ENCODE measurements at places on chromosomes 16 and 17.

DNA sequence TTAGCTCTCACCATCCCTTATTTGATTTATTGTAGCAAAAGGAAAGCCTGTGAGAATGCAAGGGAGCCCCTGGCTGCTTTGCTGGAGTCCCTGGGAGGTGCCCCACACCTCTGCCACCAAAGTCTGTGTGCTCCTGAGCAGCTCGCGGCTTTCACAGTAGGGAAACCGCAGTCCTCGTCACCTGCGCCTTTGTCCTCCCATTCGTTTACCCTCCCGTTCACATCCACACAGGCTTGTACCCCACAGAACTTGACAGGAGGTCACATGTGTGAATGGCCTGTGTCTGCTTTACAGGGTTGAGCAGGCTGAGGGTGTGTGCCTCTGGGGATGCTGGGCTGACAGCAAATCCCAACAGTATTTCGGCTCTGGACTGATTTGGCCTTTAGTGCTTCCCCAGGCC lies 152.5 kb downstream of the LGALS9B start:
- DNase-seq: no peak

DNA sequence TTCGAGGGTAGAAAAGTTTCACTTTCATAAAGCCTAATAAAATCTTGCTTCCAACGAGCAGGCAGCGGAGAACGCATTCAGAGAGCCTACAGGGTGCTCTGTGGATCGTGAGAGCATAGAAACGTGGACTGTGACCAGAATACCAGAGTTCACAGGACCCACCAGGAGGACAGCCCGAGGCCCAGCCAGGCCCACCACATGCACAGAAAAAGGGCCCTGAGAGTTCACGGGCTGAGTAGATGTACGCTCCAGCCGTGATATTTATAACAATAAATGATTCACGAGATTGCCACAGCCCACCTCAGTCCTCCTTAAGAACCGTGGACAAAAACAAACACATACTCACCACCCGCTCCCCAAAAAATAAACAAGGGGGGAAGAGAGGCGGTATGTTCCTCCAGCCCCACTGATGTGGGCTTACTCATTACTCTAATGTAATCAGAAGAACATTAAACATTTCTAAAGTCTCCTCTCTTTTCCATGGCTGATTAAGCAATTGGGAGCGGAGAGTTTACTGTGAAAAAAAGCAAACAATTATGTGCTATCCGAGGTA lies 207.2 kb downstream of the C16orf78 start:
- no peak for DNase-seq

- DNase-seq: peak; percentile 44
These were observed 284.0 kb downstream of the SEC14L1 start for GRCh38 chr17:77424585-77425344.

- no peak for DNase-seq
These were observed 67.7 kb upstream of the BCO1 start for GRCh38 chr16:81170824-81171223.

DNA sequence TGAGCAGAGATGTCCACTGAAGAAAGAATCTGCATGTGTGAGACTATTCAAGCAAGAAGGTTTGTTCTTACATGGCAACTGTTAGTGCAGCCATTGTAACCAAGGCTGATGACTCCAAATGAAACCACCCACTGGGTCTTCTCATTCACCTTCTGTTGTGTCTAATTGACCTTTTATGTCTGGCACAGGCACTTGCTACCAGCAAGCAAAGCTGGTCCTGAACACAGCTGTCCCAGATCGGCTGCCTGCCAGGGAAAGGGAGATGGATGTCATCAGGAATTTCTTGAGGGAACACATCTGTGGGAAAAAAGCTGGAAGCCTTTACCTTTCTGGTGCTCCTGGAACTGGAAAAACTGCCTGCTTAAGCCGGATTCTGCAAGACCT lies 3.6 kb downstream of the CDC6 start:
- no peak for DNase-seq

- no peak for DNase-seq
These were observed 11.5 kb downstream of the CLUH start for GRCh38 chr17:2700030-2700490.

- peak; percentile 86 for DNase-seq
These were observed 6.8 kb downstream of the MPG start for GRCh38 chr16:84718-85406.

DNA sequence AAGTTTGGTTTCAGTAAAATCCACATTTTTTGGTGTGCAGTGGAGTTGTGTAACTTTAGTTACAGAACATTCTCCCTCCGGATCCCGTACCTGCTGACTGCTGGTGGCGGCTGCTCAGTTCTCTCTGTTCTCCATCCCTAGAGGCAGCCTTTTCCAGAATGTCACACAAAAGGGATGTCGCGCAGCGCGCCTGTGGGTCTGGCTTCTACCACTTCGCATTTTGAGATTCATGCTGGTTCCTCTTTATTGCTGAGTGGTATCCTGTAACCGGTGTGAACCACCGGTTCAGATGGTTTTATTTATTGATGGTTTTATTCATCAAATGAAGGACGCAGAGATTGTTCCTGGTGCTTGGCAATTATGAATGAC lies 981 bp upstream of the CEP131 start:
- no peak for DNase-seq

DNA sequence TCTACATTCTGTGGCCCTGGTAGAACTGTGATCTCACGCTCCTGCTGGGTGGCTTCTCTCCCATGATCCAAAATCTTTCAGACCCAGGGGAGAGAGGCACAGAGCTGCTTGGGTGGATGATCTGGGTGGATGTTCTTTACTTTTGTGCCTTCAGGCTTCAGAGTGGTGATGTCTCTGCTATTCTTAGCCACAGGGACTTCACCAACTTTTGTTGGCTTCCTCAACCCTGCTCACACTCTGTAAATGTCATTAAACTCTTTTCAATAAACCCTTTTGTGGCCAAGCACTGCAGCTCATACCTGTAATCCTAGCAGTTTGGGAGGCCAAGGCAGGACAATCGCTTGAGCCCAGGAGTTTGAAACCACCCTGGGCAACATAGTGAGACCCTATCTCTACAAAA lies 7.6 kb downstream of the CLEC10A start:
- DNase-seq: no peak

- DNase-seq: no peak
These were observed 2.0 kb downstream of the B3GNT9 start for GRCh38 chr16:67148656-67149275.

DNA sequence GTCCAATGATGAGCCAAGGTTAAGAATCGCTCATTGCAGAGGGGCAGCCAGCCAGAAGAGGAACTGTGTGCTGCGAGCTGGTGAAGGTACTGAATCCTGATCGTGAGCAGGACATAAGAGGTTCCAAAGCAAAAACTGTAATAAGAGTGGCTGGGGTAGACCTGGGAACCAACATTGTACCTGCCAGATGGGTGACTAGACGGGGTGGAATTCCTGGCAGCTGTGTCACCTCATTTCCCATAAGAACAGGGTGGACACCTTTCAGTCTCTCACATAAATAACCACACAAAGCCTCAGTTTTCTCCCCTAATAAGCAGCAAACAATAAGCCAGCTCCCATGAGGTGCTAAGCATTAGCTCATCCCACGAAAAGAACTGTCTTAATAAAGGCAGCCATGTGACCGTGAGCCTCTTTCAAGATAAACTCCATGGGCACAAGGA lies 290.3 kb downstream of the SOX9 start:
- DNase-seq: no peak

DNA sequence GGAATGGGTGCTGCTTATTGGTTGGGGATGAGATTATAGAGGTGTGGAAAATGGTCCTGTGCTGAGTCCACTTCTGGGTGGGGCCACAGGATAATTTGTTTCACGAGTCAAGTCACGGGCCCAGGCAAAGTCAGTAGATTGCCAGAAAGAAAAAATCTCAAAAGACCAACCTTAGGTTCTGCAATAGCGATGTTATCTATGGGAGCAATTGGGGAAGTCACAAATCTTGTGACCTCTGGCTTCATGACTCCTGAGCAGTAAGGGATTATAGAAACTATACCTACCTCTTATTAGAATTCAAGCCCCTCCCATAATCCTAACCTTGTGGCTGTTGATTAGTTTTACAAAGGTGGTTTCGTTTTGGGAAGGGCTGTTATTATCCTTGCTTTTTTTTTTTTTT lies 31.4 kb downstream of the WWP2 start:
- no peak for DNase-seq

- DNase-seq: no peak
These were observed 154.8 kb upstream of the TNRC6C start for GRCh38 chr17:77803726-77804125.

- peak; percentile 2 for DNase-seq
These were observed 244.1 kb downstream of the PHKB start for GRCh38 chr16:47705266-47705665.

DNA sequence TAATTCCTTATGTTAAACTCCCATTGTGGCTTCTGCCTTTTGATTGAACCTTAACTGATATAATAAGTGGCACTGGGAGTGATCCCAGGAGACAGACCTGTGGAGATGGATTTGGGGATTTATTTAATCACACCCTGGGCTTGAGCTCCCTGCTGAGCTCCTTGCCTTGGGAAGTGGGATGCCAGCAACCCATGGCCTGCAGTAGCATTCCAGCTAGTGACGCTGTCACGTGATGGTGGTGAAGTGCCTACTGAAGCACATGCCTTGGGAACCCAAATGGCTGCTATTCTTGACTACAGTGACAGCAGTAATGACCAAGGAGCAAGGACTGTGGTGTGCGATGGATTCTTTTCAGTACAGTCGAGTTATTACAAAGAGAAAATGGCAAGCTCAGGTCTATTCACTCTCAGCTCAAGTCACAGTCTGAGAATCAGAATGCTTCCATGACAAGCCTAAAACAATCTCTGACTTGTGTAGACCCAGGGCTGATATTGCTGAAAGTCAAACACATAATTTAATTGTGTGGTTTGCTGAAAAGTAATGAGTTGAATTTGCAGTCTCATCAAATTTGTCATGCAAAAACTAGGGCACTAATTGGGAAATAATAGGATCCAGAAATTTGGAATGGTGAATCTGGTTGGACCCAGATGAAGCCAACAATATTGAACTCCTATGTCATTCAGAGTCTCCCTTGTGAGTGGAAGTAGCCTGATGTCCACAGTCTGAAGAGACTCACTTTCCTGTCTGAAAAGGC lies 47.1 kb downstream of the BCL7C start:
- DNase-seq: no peak

DNA sequence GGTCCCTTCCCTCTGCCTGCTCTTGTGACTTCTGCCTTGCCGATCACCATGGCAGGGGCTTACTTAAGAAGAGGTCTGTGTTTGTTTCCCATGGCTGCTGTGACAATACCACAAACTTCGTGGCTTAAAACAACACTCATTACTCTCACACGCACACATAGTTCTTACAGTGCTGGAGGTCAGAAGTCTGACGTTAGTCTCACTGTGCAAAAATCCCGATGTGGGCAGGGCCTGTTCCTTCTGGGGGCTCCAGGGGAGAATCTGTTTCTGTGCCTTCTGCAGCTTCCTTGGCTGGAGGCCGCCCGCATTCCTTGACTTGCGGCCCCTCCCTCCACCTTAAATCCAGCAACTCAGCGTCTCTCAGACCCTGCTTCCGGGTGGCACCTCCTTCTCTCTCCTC lies 249.2 kb upstream of the GSE1 start:
- DNase-seq: no peak

DNA sequence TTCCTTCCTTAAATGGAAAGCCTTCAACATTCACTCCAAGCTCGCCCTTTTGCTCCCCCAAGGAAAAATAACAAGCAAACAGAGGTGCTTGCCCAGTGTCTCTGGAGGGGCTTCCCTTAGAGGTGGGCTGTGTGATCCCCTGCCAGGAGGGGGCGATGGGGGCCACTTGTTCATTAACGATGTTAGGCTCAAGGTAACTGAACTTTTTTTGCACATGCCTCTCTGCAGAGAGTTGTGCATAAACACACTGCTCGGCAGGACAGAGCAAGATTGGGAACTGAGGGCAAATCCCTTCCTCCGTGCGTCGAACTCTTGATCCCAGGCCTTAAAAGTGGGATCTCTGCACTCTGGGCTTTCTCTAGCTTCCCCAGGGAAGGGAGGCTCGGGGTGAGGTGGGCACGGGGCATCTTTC lies 15.5 kb upstream of the NAGLU start:
- DNase-seq: no peak

Measured in COLO829 (cell line).